ENCODE measurements at places on chromosomes 6 and 20.

GRCh38 chr20:30175681-30176080 is 1081.8 kb upstream of the DEFB115 start:
- DNase-seq: no peak

GRCh38 chr6:20221421-20221820 is 9.2 kb upstream of the MBOAT1 start:
- no peak for DNase-seq

- no peak for DNase-seq
Measured at GRCh38 chr6:169454204-169454871, 200.7 kb upstream of the THBS2 start.

GRCh38 chr6:128438393-128438792 is 82.0 kb downstream of the PTPRK start:
- no peak for DNase-seq

All from suppressor macrophage treated with lipopolysaccharide for 4 hours (primary cell).